ENCODE measurements at places on chromosomes 3 and 15.

DNA sequence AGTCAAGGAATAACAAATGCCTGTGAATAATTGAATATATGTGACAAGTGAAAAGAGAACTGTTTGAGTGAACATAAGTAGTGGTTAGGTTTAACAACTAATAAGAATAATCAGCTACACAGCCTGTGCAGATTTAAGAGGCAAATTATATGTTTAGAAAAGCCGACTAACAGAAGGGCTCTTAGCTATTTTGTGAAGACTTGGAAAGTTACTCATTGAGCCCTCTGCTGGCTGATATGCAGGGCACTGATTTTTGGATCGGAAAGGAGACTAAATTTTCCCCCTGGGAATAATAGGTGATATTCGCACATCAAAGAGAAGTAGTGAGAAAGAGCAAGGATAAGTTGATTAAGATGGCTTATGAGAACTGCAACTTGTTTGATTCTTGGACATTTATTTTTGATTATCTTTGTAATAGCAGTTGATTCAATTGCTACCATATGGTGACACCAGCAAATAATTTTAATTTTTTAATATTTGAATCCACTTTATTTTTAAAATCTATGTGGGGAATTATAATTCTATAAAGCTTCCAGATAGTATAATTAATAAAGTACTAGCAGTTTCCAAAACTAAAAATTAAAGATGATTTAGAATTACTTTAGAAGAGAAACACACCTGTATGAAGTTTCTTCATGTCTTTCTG, 156.2 kb downstream of the NLGN1 start:
- peak; percentile 83 for DNase-seq

- no peak for DNase-seq
Measured at GRCh38 chr3:124780356-124780755, 50.1 kb downstream of the UMPS start.

GRCh38 chr3:119635719-119636118, 24.7 kb downstream of the POPDC2 start:
- DNase-seq = no peak

- DNase-seq = no peak
Measured at GRCh38 chr3:134618478-134619300, 32.1 kb downstream of the KY start.

DNA sequence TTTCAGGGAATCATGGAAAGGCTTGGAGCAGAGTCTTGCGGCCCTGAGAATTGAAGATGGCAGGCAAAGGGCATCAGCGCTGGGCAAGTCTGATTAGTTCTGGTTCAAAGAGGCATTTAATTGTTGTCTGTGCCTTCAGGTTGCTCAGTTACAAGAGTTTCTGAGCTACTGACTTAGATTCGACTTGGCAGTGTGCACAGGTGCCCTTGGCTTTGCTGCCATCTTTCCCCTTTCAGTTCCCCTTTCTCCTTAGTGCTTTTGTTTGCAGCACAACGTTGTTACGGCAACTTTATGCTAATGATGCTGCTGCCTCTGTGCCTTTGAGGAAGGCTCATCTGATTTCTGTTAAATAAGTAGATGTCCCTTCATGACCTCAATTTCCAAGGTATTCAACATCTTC, 12.5 kb downstream of the P2RY14 start:
- peak; percentile 48 for DNase-seq

GRCh38 chr15:69498987-69499386, 46.4 kb downstream of the RPLP1 start:
- DNase-seq = no peak

DNA sequence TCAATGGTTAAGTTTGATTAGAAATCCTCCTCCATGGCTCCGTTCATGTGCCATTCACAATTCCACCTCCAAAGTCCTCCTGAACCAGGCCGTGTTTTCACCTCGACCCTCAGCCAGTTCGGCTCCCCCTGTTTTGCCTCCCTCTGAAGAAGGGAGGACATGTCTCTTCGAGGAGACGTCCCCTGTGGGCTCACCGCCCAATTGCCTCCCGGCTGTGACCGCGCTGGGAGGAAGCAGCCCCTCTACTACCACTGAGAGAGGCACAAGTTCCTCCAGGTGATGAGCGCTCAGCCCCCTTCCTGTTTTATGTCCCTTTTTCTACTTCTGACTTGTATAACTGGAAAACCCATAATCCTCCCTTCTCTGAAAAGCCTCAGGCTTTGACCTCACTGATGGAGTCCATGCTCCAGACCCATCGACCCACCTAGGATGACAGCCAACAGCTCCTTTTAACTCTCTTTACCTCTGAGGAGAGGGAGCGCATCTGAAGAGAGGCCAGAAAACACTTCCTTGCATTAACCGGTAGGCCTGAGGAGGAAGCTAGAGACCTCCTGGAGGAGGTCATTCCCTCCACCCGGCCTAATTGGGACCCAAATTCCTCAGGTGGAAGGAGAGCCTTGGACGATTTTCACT, 4.7 kb downstream of the DET1 start:
- no peak for DNase-seq

DNA sequence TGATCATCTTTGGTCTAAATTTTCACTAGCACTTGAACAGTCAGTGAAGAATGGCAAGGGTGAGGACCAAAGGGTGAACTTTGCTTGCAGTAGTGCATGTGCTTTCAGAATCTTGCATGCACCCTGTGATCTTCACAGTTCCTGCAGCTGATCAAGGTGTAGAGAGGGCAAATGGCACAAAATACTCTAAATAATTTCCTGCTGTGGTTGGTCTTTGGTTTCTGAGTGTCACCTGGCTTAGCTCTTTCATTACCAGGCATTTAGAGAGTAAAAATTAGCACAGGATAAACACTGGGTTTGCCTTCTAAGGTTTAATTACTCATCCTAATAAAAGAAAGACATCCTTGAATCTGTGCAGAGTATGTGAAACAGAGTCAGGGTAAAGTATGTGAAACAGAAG, 11.4 kb downstream of the TIPARP start:
- peak; percentile 87 for DNase-seq

DNA sequence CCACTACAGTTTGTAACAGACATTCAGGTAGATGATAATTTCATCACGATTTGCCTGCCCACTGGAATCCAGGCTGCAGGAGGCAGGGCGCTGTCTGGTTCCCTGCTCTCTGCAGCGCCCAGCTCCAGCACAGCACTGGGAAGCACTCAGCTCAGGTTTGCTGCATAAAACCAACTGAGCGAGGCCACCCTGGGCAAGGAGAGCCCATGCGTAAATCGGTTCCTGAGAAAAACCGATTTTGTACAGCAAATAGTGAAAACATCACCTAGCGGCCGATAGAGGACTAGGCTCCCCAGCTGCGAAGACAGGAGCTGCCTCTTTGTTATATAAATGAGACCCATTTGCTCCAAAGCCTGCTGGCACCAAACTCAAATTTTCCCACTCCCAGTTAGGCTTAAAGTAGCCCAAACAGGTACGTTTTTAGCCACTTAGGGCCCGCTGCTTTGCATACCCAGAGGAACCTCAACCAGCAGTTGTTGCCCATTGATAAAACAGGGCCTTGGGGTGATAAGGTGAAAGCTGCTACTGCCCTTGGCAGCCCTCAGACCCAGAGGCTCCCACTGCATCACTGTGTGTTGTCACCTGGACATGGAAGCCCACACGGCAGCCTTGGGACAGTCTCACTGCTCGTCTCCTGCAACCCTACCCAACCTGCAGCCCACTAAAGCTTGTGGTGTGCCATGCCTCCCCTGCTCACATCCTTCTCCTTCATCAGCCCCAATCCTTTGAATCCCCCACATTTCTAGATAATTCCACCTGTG, 47.5 kb downstream of the ALDH1L1 start:
- DNase-seq = no peak

DNA sequence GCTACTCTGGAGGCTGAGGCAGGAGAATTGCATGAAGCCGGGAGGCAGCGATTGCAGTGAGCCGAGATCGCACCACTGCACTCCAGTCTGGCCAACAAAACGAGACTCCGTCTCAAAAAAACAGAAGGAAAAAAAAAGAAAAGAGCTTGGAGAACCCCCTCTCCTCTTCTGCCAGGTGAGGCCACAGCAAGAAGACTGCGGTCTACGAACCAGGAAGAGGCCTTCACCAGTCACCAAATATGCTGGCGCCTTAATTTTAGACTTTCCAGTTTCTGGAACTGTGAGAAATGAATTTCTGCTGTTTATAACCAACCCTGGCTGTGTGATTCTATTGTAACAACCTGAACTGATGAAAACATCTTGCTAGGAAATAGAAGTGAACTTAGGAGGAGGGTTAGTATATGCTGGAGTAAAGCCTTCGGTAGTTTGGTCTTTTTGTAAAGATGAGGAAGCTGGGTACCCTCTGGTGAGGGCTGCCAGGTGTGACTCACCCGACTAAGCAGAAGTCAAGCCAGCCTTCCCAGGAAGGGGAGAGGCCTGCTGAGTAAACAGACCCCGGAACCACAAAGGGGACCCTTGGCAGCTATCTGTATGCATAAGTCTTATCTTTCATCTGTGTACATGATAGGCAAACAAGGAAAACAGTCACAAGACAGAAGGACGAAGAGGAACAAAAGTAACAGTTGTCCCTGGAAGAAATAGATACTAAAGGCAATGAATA, 78.7 kb downstream of the KLF13 start:
- no peak for DNase-seq

DNA sequence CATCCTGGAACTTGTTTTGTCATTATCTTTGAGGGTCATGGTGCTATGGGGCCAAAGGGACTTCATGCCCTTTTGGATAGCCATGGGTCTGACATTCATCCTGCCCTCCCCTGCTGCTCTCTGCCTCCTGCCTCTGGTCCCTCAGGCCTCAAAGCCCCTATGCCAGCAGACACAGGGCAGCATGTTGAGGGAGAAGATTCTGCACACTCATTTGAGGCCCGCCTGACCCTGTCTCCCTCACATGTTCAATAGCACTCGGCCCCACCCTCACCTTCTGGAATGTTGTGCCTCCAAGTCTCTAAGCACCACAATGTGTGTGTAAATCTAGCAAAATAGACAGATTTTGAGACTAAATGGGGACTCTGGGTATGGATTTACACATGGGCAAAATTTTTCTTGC, 178.7 kb upstream of the ANKRD28 start:
- no peak for DNase-seq

- no peak for DNase-seq
Measured at GRCh38 chr3:14216257-14217048, 37.8 kb downstream of the LSM3 start.

GRCh38 chr3:122782804-122783203, 10.8 kb downstream of the HSPBAP1 start:
- no peak for DNase-seq

DNA sequence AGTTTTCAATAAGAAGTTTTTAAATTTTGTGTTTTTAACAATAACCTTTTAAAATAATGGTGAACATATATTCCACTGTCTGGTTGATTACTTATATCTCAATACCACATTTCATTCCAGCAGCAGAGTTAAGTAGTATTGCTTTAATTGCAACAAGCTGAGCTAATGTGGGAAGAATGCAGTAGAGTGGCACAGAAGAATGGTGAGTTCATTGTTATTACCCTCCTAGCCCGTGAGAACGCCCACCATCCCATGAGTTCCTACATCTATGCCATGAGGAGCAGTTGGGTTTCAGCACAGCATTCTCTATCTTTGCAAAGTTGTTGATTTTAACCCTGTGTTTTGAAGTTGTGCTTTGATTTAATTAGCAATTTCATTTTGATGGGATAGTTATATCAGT, 17.8 kb upstream of the NR2E3 start:
- no peak for DNase-seq

Data from NCI-H1417 (cell line).